ENCODE measurements at places on chromosomes 3 and 15.
A peak's percentile ranks its signal among the peaks of the same experiment; 100 is the strongest.

DNA sequence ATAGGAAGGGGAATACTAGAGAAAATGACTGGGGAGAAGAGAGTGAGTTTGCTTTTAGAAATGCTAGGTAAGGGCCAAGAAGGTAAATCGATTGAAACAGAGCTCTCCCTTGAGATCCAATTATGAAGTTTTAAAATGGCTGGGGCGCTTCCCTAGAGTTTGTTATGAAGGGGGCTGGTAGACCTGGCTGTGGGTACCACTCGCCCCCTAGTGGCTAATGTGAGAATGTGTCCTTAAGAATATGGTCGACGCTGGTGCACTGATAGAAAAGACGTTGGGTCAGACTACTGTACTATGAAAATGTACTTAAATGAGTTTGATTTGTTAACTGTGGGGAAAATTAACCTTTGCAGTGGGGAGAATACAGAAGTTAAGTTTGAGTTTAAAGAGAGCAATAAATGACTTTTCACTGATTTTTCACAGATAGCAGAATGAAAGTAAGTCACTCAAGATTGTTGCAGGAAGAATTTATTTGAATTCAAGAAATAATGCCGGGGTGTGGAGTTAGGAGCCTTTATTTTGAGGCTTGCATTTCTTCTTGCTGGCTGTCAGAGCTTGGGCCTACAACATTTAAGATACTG, 9.2 kb downstream of the TMPRSS7 start:
- peak; percentile 73 for DNase-seq

DNA sequence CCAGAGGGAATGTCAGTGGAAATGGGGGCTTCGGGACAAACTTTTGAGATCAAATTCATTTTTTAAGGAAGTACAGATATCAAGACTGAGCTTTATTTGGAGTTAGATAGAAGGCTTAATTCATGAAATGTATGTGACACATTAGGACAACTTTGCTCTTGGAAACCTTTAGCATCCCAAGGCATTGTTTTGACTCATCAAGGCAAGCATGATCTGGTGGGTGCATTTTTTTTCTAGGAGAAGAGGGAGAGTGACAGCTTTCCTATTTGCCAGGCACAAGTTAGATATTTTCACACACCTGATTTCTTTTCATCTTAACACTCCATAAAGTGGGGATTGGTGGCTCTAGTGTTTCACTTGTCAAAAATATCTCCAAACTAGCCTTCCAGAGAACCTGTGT, 61.5 kb upstream of the RPL35A start:
- DNase-seq: no peak

DNA sequence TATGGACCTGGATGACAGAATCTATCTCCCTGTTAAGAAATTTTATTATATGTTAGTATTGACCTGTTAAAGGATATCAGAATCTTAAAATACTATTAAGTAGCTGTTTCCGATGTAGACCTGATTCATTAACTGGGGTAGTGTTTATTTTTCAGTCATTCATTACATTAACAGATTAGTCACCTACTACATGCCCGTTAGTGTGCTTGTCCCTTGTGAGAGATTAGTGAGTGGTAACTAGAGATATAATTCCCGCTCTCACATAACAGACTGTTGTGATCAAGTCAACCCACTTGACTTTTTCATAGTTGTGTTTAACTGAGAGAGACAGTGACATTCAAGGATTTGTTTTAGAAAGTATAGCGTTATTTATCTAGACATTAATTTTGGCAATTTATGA, 166.8 kb downstream of the TCF12 start:
- no peak for DNase-seq

DNA sequence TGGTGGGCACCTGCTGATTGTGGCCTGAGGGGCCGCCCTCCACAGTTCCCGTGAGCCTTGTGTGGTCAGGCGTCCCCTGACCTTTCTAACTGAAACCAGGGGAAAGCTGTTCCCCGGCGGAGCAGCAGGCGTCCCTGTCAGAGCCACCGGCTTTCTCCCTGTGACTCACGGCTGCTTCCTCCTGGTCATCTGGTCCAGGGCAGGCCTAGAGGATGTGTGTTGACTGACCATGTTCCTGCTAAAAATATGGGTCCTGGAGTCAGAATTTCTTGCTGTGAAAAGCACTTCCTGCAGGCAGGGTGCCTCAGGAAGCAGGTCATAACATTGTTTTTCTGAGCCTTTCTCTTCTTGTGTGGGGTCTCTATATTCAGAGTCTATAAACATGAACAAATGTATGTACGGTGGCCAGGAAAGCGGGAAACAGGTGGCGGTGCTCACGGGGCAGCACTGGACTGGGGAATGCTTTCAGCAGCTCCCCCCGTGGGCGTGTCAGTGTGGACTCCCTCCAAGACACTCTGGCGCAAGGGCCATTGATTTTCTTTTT, 38.4 kb upstream of the CGNL1 start:
- DNase-seq: no peak

DNA sequence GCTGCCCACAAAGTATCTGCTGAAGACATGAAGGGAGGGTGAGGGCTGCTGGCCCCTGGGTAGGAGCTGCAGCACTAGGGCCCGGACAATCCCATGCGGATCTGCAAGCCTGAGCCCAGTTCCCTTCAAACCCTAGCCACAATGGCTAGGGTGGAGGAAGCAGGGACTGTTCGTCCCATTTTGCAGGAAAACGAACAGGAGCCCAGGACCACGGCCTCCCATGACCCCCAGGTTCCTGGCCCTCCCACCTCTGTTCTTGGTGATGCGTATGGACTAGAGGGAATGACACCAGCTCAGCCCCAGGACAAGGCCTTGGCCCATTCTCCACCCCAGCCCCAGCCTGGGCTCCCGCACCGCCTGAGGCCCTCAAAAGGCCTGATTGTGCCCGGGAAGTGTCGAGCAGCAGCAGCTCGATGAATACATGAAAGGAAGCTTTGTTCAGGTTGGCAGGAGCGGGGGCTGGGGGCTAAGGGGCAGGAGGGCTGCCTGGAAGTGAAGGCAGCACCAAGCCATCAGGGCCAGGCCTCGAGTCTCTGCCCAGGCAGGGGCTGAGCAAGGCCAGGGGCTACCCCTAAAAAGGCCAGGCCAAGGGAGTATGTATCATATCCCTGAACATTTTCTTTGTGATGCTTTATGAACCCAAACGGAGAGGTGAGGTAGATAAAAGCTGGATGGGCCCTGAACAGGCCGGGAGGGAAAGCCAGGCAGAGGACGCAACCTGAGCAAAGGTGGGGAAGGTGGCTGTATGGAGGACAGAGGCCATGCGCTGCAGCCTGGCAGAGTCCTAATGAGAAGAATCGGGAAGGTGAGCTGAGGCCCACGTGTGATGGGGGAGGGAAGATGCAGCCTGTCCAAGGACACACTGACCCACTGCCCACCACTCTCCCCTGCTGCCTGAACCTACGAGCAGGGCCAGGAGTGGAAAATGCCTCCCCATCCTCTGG, 12.2 kb downstream of the SEMA7A start:
- DNase-seq: no peak

- no peak for DNase-seq
Observed at GRCh38 chr3:46485779-46486175, 12.0 kb upstream of the RTP3 start.

GRCh38 chr3:189269365-189269764, 97.6 kb downstream of the TPRG1 start:
- no peak for DNase-seq

- DNase-seq: no peak
Observed at GRCh38 chr3:83890039-83890762, 1068.6 kb upstream of the CADM2 start.

- no peak for DNase-seq
Observed at GRCh38 chr3:45795882-45796765, at the start of gene SLC6A20. Gene SLC6A20 (minus strand): TSS chr3:45796536. CDS start chr3:45796419, 117 bp downstream.

GRCh38 chr3:195580744-195581443, 2.8 kb downstream of the APOD start:
- no peak for DNase-seq

- no peak for DNase-seq
Observed at GRCh38 chr3:179955809-179956208, 80.9 kb downstream of the PEX5L start.

- DNase-seq: no peak
Observed at GRCh38 chr15:62494197-62494596, 329.1 kb upstream of the C2CD4B start.

DNA sequence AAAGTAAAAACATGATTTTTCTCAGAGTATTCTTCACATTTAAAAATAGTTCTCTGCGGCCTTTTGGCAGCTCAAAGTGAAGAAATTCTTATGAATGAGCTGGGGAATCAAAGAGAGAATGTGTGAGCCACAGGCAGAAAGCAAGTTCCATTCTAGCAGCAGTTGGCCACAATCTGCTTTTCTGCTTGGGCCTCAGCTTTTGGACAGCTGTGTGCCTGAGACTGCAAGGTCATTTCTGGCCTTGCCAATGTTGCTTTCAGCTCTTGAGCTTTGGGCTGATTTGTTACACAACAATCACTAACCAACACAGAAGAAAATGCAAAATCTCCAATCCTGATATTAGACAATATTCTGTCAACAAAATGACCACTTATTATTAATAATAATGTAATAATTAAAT, 14.4 kb upstream of the TM4SF4 start:
- DNase-seq: no peak

GRCh38 chr3:155496206-155496605, 202.7 kb upstream of the STRIT1 start:
- DNase-seq: no peak

DNA sequence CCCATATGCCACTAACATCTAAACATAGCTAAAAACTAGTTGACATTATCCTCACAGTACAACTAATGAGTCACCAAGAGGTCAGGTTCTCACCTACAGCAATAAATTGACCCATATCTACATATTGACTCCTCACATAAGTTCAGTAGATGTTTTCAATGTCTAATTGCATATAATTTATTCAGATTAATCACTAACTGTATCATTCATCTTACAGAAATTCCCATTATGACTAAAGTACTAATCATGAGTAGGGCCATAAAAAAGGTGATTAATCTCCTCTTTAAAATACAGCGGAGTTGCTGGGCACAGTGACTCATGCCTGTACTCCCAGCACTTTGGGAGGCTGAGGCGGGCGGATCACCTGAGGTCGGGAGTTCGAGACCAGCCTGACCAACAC, 82.4 kb upstream of the ST3GAL6 start:
- no peak for DNase-seq

DNA sequence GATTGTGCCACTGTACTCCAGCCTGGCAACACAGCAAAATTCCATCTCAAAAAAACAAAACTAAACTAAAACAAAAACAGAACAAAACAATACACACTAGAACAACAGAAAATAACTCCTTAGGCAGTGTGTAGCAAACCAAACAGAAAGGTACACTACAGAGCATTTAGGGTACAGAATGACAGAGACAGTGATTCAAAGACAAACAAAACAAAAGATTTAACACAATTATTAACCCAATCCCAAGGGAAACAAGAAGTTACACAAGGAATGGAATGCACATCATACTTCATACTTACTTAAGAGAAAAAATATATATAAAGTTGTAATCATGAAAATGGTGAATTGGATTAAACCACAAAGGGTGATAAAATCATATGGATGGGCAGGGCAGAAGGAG, 12.9 kb downstream of the SLC25A20 start:
- no peak for DNase-seq

DNA sequence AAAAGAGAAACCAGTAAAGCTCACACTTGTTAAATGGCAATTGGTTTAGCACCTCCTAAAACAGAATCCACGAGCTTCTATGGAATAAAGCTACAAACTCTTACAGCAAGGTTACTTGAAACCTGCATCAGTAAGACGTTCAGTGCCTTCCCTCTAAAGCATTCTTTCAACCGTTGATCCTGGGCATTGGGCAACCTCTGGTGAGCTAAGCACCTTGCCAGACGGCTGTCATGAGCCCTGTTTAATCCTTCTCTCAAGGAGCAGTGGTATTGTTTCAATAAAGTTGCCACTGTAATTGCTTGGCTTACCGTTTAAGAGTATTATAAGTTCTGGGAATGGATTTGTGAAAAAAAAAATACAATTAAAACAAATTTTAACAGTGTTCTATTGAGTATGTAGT, 75.0 kb downstream of the COL8A1 start:
- no peak for DNase-seq

GRCh38 chr15:89165677-89166076, 55.7 kb downstream of the RLBP1 start:
- DNase-seq: no peak

- no peak for DNase-seq
Observed at GRCh38 chr3:53773611-53774368, 72.4 kb downstream of the CHDH start.

GRCh38 chr3:40872258-40872920, 326.9 kb upstream of the CTNNB1 start:
- no peak for DNase-seq

GRCh38 chr3:167172377-167172776, 207.7 kb downstream of the ZBBX start:
- DNase-seq: no peak

- DNase-seq: peak; percentile 67
Observed at GRCh38 chr3:32391643-32392535, at the start of gene CMTM7. Gene CMTM7 (plus strand): TSS chr3:32391853. CDS start chr3:32391907, 54 bp downstream.

DNA sequence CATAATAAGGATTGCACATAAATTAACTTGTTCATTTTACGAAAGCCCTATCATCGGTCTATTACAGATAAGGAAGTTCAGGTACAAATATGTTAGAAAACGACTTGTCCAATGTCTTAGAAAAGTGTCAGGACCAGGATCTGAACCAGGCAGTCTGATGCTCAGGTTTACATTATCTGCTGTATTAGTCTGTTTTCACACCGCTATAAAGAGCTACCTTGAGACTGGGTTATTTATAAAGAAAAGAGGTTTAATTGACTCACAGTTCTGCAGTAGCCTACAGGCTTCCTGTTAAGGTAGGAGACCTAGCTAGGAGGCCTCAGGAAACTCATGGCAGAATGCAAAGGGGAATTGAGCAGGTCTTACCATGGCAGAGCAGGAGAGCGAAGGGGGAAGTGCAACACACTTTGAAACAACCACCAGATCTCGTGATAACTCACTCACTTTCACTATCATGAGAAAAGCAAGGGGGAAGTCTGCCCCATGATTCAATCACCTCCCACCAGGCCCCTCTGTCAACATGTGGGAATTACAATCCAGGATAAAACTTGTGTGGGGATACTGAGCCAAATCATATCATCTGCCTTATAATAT, 45.8 kb upstream of the GOLIM4 start:
- no peak for DNase-seq

- DNase-seq: no peak
Observed at GRCh38 chr15:46768287-46768686, 949.0 kb upstream of the SEMA6D start.

- no peak for DNase-seq
Observed at GRCh38 chr3:171173736-171174135, 147.2 kb upstream of the SLC2A2 start.

- DNase-seq: no peak
Observed at GRCh38 chr3:14467814-14468620, 65.6 kb downstream of the SLC6A6 start.

DNA sequence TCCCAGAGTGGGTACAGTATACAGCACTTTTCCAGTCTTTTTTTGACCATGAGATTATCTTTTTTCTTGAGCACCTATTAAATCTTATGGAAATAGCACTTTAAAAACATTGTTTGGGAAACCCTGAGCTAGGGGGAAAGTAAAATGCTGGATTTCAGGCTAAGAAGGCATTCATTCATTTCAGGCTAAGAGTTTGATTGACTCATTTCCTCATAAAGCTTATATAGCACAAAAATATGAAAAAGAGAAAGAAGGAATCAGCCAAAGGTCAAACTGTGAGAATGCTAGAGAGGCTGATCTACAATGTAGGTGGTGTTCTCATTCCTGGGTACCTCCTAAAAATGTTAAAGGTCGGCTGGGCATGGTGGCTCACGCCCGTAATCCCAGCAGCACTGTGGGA, 10.5 kb downstream of the TTC23 start:
- no peak for DNase-seq
